ENCODE measurements at places on chromosomes 6 and 20.

GRCh38 chr6:88165844-88166492 lies at the start of gene CNR1:
CNR1 (minus strand) TSS chr6:88166347; CDS start chr6:88145274, 21,073 bp downstream.
- DNase-seq = peak; percentile 21

- no peak for DNase-seq
These were observed 138.6 kb downstream of the THEMIS start for GRCh38 chr6:127762284-127762683.

DNA sequence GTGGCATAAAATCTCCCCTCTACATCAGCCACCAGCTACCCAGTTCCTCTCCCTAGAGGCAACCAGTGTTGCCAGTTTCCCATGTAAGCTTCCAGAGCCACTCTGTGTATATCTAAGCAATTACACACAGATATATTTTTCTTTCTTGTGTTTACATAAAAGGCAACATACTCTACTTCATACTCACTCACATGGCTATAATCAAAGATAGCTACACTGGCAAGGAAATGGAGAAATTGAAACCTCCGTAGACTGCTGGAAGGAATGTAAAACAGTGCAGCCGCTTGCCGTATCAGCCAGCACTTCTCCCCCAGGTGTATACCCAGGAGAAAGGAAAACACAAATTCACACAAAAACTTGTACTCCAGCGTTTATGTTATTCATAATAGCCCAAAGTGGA lies 38.5 kb upstream of the NELFCD start:
- no peak for DNase-seq

- no peak for DNase-seq
These were observed 1278.8 kb upstream of the EYS start for GRCh38 chr6:66985816-66986215.

DNA sequence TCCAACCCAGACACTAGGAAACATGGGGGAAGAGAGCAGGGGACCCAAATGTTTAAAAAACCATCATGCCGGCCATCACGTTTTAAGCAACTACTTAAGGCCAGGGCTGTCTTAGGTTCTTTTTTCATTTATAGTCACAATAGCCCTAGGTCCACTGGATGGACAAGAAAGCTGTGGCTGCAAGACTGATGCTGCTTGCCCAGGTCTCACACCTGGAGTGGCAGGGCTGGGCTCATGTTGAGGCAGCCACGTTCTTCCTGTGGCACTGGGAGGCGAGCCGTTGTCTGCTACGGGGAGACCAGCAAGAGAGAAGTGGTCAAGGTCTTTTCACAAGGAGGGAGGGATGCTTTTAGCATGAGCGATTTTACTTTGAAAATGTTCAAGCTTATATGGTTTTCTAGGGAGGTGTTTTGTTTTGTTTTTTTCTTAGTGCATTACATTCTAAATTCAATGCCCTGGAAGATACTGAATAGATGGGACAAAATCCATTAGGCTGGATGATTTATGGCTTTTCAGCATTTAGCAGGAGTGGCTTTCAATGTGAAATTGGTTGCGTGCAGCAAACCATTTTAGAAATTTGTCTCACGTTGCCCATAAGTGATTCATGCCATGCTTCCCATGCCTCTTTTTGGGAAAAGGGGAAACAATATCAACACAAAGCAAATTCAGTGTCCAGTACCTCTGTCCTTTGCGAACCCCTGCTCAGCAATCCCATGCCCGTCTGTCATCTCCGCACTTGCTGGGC lies 106.6 kb upstream of the SNX9 start:
- no peak for DNase-seq

GRCh38 chr20:50724112-50724725 lies 7.2 kb upstream of the PARD6B start:
- no peak for DNase-seq

GRCh38 chr20:44069203-44070011 lies 117.6 kb downstream of the JPH2 start:
- no peak for DNase-seq

- DNase-seq = peak; percentile 38
These were observed 9.9 kb downstream of the CYP21A2 start for GRCh38 chr6:32047855-32048766.

- no peak for DNase-seq
These were observed 760 bp upstream of the ANKRD66 start for GRCh38 chr6:46745973-46746372.

GRCh38 chr6:47759364-47759763 lies 22.5 kb upstream of the OPN5 start:
- no peak for DNase-seq

- no peak for DNase-seq
These were observed 39.0 kb upstream of the PLN start for GRCh38 chr6:118509009-118509617.

DNA sequence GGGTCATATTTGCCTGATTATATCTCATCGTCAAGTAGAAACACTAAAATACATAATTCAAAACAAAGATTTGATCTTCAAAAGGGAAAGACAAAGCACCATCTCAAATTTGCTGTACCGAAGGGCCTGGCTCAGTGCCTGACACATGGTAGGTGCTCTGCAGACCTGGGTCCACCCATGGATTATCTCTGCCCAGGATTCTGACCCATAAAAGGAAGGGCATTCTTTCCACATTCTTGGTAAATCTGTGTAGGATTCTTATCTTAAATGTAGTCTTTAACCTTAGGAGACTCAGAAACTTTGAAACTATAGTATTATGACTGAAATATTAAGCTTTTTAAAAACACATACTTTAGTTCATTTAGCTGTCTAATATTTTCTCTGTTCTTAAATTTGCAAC lies 274.1 kb upstream of the FLRT3 start:
- DNase-seq = no peak

- no peak for DNase-seq
These were observed 267.8 kb downstream of the PTPRK start for GRCh38 chr6:128252341-128253176.

DNA sequence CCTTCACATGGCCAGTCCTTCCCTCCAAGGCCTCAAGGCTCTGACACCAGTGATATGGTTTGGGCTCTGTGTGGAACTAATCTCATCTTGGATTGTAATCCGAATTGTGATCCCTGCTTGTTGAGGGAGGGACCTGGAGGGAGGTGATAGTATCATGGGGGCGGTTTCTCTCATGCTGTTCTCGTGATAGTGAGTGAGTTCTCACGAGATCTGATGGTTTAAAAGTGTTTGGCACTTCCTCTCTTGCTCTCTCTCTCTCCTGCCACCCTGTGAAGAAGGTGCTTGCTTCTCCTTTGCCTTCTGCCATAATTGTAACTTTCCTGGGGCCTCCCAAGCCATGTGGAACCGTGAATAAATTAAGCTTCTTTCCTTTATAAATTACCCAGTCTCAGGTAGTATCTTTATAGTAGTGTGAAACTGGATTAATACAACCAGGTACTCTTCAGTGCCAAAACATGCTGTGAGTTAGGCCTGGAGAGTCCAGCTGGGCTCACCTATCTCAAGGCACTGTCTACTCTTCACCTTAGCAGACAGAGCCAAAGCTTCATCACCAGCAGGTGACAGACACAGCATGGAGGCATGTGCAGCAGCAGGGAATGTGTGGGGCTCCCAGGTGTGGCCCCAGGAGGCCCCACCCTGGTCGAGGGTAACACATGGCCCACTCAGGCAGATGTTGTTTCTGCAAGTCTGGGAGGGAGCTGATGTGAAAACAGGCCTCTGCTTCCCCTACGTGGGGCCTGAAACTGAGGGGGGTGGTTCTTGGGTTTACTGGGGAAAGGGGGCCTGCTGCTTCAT lies 97.5 kb upstream of the CDYL start:
- DNase-seq = no peak

GRCh38 chr6:110778333-110778732 lies 36.9 kb downstream of the CDK19 start:
- no peak for DNase-seq

DNA sequence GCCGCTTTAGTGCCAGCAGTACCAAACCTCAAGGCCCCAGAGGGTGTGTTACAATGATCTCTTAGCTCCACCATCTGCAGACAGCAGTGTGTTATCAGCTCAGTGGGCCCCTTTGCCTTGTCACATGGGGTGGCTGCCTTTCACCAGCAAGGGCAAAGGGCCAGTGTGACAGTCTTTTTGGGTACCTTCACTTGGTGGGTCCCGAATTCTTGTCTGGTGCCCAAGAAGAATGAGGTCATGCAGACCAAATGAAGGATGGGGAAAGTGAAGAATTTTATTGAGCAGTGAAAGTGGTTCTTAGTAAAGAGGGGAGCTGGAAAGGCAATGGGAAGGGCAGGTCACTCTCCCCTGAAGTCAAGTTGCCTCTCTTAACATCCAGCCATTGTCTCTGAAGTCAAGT lies 2.9 kb upstream of the SMIM28 start:
- no peak for DNase-seq

DNA sequence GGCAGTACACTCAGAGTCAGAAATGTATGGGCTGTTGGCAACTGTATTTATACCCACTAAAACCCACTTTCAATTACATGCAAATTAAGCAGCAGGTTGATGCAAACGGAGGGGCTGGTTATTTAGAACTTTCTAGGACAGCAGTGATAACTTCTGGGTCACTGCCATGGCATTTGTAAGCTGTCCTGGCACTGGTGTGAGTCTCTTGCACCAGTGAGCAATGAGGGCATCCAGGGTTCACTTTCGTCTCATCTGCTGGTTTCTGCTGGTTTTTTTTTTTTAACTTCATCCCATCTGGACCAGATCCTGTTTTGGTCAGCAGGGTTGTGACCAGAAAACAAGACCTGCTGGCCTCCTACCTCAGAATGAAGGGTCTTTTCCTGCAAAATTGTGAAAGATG lies 49.2 kb downstream of the CDH26 start:
- DNase-seq = no peak

DNA sequence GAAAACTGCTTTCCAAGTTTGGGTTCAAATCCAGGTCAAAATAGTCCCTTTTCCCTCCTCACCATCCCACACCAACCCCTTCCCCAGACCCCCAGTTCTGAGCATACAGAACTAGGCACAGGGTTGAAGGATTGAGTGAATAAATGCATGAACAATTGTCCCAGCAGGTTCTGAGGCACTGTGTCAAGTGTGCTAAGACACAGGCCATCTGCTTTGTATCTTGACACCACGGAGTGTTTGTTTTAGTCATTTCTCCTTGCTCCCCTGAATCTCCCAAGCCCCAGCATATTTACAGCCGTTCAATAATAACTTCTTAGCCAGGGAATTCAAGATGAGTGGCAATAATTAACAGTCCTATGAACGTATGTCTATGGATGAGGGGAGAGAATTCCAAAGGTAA lies 102.8 kb upstream of the JARID2 start:
- no peak for DNase-seq

DNA sequence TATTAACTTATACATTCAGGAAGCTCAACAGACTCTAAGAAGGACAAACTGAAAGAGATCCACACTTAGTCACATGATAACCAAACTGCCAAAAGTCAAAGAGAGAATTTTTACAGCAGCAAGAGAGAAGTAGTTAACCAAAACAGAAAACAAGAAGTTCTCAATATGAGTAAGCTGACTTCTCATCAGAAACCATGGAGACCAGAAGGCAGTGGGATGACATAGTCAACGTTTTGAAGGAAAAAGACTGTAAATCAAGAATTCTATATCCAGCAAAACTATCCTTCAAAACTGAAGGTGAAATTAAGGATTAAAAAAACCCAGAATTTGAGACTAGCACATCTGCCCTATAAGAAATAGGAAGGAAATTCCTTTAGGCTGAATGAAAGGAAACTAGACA lies 60.4 kb downstream of the COL19A1 start:
- no peak for DNase-seq

GRCh38 chr6:129704708-129705107 lies 5.3 kb downstream of the ARHGAP18 start:
- DNase-seq = no peak

- no peak for DNase-seq
These were observed 134.8 kb upstream of the BEND6 start for GRCh38 chr6:56820060-56820459.

DNA sequence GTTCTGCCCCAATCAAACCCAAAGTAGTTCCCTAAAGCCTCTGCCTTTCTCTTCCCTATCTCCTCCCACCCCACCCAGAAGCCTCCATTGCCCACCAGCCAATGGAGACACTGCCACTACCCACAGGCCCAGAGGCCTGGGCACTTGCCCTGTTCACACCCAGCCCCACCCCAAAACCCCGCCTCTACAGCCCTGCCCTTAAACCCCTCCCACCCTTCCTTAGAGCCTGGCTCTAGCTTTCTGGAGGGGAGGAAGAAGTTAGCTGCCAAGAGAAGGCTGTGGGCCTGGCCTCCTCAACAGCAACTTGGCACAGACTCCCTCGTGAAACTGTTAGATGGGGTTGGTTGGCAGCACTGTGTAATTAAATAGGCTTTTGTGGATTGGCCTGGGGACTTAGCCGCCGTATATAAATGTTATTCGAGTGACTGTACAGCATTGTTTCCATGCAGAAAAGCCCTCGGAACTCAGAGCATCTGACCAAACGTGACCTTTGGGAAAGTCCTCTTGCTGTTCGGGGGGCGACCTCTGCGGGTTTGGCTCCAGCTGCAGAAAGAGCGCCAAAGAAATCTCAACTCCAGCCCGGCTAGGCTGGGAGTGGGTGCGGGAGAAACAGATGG lies 31.4 kb downstream of the COL11A2 start:
- DNase-seq = no peak

DNA sequence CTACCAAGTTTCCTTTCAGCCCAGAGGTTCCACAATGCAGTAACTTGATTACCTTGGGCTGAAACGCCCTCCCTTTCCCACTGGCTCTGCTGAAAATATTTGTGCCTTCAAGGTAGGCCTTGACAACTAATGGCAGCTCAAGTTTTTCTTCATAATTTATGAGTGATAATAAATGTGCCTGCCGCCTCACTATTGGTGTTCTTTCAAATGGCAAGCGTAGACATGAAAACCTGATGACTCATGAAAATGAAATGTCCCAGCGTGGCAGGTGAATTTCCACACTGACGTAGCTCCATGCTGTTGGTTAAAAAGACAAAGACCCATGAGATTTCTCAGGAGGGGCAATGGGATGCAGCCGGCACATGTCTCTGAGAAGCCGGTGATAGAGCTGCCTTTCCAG lies 107.2 kb upstream of the GGTLC1 start:
- no peak for DNase-seq

GRCh38 chr6:110400208-110400607 lies 15.2 kb downstream of the DDO start:
- DNase-seq = no peak

GRCh38 chr6:132506461-132506860 lies 6.5 kb downstream of the STX7 start:
- no peak for DNase-seq

DNA sequence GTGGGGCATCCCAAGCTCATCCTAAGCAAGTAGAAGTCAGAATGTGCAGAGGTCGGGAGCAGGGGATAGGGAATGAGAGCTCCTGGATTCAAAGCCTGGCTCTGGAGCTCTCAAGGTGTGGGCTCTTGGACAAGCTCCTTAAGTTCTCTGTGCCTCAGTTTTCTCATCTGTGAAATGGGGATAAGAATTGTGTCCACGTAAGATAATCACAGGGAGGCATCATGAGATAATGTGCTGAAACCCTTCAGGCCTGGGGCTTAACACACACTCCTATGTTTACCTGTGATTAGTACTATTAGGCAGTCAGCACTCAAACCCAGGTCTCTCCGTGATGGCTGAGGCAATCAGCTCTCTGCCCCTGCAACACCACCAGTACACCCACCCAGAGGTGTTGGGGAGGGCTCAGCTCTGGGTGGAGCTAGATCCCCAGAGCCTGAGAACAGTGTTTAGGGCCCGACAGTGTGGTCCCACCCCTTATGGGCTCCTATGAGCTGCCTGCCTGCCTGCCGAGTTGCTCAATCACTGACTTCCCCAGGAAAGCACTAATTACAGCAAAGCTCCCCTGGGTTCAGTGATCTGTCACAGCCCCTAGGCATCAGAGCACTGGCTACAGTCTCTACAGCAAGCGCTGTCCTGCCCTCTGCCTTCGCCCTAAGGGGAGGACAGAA lies 6.3 kb upstream of the SIRPA start:
- DNase-seq = no peak

- no peak for DNase-seq
These were observed 8.6 kb downstream of the AARS2 start for GRCh38 chr6:44304282-44305199.

All from right renal pelvis (tissue), 4 donors.